EL (cell line): ENCODE measurements at places on chromosomes 16 and 17.

GRCh38 chr16:86347090-86347489, 163.2 kb upstream of the FOXF1 start:
- no peak for DNase-seq

DNA sequence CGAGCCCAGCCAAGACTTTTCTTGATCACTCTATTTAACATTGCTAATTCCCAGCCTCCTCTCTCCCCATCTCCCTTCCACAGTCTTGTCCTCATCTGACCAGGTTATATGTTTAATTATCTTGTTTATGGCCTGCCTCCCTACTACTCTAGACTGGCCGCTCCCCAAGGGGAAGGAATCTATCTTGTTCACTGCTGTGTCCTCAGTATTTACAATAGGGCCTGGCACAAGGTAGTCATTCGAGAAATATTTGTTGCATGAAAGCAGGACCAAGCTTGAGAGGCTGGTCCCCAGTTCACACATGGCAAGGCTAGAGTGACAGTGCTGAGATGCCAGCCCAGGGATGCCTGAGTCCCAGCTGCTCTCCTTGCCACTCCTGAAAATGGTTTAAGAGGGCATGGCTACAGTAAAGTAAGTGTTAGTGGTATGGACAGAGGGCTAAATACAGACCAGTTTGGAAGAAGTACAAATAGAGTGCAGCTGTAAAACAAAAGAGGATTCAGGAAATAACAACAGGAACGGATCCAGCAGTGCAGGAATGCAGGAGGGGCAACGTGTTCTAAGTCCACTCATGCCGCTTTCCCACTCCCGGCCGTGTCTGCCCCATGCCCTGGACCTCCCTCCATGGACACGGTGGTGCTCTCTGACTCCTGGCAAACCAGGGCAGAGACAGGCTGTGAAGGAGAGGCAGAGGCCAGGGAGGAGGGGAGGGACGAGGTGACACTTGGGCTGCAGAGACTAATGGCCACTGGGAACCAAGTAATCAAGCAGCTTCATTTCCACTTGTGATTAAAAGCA, 65.6 kb downstream of the TOM1L2 start:
- DNase-seq: no peak

- DNase-seq: peak; percentile 65
These were observed 47.5 kb downstream of the HAPSTR1 start for GRCh38 chr16:9138731-9139501.

DNA sequence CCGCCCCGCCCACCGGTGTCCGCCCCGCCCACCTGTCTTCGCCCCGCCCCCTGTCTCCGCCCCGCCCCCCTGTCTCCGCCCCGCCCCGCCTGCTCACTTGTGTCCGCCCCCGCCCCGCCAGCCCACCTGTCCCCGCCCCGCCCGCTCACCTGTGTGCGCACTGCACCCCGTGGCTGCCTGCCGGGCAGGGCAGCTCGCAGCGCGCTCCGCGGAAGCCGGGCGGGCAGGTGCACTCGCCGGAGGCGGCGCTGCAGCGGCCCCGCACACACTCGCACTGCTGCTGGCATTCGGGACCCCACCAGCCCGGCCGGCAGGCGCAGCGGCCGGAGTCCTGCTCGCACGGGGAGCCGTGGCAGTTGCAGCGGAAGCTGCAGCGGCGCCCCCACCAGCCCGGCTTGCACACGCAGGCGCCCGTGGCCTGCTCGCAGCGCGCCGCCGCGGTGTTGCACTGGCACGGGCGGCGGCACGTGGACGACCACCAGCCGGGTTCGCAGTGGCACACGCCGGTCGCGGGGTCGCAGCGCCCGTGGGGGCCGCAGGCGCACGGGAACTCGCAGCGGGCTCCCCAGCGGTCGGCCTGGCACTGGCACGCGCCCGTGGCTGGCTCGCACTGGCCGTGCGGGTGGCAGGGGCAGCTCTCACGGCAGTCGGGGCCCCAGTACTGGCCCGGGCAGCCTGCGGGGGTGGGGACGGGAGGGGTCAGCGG, 2.1 kb downstream of the SCARF1 start:
- peak; percentile 42 for DNase-seq

GRCh38 chr16:15576960-15577958, 65.7 kb downstream of the MARF1 start:
- DNase-seq: no peak

DNA sequence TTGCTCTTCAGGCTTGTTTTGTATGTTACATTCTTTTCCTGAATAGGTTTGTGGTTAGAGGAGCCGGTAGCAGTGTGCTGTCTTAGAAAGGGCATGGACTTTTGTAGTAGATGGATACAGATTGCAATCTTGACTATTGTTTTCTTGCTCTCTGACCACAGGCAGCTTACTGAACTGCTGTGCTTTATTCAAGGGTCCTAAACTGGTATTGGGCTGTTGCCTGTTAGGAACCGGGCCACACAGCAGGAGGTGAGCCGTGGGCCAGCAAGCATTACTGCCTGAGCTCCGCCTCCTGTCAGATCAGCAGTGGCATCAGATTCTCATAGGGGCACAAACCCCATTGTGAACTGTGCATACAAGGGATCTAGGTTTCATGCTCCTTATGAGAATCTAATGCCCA, 373.9 kb downstream of the CPPED1 start:
- DNase-seq: no peak

GRCh38 chr16:74034862-74035261, 261.8 kb upstream of the PSMD7 start:
- peak; percentile 3 for DNase-seq

DNA sequence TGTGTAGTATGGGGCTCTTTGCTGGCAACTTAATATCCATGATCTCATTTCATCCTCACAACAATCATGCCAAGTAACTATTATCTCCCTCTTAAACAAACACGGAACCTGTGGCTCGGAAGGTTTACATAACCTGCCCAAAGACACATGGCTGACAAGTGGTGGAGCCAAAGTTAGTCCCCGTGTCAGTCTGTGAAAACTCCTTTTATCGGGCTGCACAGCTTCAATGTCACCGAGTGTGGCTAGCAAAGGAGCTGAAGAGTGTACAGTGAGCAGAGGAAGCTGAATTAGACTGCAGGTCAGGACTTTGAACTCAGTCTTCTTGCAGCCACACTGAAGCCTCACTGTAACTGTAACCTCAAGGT, 80.3 kb downstream of the PARN start:
- no peak for DNase-seq

GRCh38 chr17:28737770-28738679, 5.8 kb upstream of the TRAF4 start:
- no peak for DNase-seq

GRCh38 chr16:87713451-87714229, 52.1 kb downstream of the KLHDC4 start:
- DNase-seq: no peak
